ENCODE measurements at places on chromosomes 3 and 15.
A peak's percentile ranks its signal among the peaks of the same experiment; 100 is the strongest.

DNA sequence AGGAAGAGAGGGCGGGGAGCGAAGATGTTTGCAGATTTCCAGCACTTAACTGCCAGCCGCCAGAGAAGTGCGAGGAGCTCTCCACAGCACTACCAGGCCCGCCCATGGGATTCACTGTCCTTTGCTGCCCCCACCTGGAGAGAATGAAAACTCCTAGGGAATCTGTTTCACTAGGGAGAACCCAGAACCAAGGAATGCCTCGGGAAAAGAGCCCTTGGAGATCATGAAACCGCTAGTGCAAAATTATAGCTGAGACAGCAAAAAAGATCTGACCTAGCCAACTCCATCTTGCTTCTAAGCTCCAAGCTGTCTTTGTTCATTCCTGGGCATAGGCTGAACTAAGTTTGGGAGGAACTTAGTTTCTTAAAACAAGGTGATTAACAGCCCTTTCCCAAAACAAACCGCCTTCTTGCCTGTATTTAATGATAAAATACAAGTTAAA is 82.6 kb upstream of the GCNT3 start:
- DNase-seq = peak; percentile 50

DNA sequence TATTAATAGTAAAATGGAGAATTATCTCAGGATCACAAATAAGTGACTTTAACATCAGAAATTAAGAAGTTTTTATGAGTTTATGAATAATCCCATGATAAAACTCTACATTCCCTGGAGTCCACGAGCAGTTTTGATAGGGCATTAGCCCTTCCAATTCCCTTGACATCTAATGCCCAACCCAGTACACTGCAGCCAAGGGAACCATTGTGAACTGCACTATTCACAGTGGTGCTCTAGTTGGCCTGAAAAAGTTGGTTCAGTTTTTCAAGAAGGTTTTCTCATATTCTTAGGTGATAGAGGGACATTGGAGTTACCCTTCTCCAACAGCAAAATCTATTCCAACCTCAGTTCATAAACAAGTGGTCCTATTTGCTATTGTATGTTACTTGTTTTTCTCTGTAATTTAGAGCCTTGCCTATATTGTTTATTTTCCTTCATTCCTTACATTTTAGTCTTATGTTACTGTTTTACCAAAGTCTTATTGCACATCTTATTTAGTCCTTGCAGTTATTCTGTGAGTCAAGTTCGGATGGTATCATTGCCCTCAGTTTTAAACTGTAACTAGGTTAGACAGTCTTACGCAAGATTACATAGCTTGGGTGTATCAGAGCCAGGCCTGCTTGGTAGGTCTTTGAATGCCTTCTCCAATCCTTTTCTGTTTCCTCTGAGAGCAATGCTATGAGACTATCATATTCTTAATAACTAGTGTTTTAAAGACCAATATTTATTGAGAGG is 57.9 kb upstream of the SAMMSON start:
- DNase-seq = peak; percentile 63

GRCh38 chr3:122676759-122677158 is 3.9 kb upstream of the PARP14 start:
- no peak for DNase-seq

DNA sequence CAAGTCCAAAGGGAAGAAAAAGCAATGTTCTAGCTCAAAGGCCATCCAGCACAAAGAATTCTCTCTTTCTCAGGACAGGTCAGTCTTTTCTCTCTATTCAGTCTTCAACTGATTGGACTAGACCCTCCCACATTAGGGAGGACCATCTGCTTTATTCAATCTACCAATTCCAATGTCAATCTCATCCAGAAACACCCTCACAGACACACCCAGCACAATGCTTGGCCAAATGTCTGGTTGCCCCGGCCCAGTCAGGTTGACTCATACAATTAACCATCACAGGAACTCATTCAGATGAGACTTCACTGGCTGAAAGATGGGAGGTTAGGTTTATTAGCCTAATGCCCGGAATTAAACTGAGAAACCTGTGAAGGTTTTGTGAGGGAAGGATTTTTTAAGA is 32.4 kb downstream of the ACAN start:
- no peak for DNase-seq

- no peak for DNase-seq
Measured at GRCh38 chr3:158685159-158685558, 12.7 kb upstream of the LXN start.

DNA sequence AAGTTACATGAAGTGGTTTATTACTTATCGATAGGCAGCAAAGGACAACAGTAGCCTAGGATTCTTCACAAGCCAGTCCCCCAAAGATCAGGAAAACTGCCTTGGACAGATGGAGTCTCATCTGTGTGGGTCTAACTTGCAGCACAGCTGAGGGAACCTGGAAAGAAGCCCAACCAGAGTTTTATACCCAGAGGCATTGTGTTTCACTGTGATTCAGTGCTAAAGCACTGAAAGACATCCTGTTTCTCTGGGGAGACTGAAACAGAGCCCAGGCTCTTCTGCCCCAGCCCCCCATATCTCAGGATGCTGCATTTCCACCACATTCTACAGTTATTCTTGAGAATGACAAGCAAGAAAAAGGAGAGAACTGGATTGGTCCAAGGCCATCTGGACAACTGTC is 48.2 kb upstream of the PYDC2 start:
- peak; percentile 64 for DNase-seq

DNA sequence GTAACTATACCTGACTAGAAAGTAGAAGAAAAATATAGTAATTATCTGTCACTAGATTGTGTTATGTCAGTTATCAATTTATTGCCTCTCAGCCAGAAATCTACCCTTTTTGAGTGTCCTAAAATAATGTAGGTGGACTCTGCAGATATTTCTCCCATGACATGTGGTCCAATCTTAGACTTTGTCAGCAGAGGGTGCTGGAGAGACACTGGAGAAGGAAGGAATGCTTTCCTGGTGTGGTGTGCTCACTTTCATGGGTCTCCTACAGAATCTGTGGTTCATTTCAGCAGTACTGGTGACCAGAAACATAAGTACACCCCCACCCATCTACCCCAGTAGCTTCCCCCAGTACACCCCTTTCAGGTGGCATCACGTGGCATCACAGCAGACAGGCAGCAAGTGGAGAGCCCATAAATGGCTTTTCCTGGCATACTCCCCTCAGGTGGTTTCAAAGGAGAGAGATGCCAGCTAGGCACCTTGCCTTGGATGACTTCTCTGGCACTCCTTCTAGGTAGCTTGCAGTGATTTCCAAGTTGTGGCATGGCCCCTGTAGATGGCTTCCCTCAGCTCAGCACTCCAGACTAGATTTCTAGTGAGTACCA is 114.7 kb downstream of the GADL1 start:
- no peak for DNase-seq

DNA sequence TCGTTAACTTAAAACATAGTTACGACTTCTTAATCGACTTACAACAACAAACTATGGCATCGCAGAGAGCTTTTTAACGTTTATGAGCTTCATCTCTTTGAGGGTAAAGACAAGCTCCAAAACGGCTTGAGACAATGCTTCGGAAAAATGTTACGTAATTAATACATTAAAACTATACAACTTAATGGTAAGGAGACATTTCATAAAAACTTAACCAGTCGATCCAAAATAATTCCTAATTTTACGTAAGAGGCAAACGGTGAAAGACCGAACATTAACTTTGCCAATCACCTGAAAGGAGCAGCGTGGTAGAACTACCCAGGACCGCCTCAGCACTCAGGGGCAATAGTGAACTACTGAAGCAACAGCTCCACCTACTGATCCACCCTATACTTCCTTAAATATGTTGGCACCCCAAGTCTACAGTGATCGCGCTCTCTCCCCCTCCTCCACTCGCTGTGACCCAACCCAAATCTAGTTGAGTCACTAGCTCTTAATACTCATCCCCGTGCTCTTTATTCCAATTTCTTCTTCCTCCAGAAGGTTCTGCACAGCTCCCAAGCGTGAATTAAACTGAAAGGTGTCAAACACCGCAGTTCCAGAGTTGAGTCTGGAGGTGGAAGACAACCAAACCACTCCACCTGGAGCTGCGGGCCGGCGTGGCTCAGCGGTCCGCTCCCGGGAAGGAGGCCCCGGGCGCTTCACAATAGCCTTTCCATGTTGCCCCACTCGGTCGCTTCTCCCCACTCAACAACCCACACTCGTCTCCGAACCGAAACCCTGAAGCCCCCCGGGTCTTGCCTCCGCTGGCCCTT is 901 bp downstream of the NAA50 start:
- peak; percentile 68 for DNase-seq

DNA sequence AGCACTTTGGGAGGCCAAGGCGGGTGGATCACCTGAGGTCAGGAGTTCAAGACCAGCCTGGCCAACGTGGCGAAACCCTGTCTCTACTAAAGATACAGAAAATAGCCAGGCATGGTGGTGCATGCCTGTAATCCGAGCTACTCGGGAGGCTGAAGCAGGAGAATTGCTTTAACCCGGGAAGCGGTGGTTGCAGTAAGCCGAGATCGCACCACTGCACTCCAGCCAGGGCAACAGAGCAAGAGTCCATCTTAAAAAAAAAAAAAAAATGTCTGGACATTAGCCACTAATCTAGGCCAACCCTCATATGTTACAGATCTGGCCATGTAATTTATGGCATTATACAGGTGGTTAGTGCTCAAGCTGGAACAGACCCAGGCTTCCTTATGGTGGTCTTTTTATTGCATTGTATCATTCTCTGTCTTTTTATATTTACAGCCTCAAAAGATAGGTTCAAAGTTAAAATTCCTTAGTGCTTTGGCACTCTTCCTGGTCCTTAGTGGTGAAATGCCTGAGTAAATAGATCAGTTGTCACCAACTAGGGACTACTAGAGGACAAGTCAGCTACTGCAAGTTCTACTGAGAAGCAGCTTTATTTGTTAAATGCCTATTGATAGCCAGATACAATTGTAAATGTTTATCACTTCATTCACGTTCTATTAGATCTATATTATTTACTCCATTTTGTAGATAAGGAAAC is 16.0 kb downstream of the STARD9 start:
- DNase-seq = no peak

DNA sequence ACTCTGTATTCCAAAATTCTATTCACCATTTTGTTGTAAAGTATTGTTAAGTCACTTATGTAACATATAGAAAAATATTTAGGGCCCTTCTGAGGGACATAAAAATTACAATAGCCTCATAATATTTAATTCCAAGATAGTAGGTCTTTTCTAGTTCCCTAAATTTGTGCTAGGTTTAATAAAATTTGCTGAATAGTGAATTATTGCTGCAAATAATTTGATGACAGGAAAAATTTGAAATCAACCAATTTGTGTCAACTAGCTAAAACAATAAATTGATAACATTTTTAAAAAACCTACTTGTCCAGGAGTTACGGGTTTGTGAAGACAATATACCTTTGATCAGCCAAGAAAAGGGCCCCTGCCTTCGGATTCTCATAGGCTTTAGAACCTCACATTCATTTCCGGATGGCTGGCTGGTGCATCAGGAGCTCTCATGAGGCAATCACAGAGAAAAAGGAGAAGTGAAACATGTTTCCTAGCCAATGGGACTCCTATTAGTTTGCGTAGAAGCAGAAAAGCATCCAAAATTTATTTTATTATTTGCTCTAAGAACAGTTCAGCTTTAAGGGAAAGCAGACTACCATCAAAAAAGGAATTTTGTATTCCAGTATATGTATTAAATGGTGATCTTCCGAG is 177.2 kb downstream of the LRRC3B start:
- no peak for DNase-seq

DNA sequence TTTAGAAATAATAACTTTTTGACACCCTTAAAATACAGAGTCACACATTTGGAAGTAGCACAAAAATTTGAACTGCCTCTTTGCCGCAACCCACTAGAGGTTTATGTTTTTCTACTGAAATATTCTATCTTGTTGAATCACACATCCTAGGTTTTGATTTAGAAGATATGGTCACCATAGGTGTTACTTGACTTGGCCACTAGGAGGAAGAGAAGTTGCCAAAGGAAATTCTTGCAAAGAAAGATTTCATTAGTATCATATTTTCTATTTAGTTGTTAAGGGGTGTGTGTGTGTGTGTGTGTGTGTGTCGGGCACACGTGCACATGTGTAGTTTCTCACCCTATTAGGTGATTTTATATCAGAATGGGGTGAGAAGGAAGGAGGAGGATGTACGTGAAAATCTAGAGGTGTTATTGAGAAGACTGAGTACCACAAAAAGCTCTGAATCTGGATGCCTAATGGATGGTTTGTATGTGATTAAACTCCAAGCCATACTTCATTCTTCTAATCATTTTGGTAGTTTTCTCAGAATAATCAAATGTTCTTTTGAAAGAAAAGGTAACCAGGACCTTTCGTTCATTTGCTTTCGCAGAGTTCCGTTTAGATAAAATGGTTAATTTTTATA is 31.5 kb downstream of the ZFAND6 start:
- no peak for DNase-seq

GRCh38 chr3:34132069-34132692 is 333.8 kb downstream of the PDCD6IP start:
- DNase-seq = no peak
